Liver (tissue), 10 donors: ENCODE measurements at places on chromosomes 1 and 21.

- peak; percentile 66 for DNase-seq
Observed at GRCh38 chr1:20551945-20552727, at the start of gene FAM43B. FAM43B (plus strand) TSS chr1:20552573; CDS start chr1:20552974, 401 bp downstream.

DNA sequence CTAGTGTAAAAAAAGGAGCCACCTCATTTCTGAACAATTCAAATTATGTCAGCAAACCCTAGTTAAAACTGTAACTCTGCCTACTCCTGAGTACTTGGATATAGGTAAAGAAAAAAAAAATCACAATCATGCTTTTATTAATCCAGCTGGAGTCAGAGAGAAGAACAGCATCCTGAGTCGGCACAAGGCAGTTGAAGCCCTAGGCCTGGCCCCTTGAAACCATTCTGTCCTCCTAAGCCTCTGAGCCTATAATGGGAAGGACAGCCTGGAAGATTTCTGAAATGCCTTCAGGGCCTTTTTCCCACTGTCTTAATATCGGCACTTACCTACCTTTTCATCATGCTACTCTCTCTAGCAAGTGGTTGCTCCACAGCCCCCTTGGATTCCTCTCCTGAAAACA is 32.5 kb downstream of the CDC42BPA start:
- DNase-seq: no peak

GRCh38 chr1:215003686-215004085 is 78.9 kb upstream of the KCNK2 start:
- no peak for DNase-seq

GRCh38 chr21:31258073-31258472 is 86.0 kb downstream of the TIAM1 start:
- DNase-seq: no peak

DNA sequence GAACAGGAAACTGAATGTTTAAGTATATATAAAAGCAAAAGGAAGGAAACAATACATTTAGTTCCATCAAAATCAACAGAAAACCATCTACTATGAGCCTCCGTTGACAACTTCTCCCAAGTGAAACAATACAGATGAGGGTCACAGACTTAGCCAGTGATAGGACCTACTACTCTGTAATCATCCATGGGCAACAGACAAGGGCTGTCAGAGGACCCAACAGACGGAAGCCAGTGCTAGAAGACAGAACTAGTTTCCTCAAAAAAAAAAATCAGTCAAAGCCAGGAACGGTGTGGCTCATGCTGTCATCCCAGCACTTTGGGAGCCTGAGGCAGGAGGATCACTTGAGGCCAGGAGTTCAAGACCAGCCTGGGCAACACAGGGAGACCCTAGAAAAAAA is 20.6 kb downstream of the RERE start:
- DNase-seq: no peak
